ENCODE measurements at places on chromosomes 11 and 22.
A peak's percentile ranks its signal among the peaks of the same experiment; 100 is the strongest.

DNA sequence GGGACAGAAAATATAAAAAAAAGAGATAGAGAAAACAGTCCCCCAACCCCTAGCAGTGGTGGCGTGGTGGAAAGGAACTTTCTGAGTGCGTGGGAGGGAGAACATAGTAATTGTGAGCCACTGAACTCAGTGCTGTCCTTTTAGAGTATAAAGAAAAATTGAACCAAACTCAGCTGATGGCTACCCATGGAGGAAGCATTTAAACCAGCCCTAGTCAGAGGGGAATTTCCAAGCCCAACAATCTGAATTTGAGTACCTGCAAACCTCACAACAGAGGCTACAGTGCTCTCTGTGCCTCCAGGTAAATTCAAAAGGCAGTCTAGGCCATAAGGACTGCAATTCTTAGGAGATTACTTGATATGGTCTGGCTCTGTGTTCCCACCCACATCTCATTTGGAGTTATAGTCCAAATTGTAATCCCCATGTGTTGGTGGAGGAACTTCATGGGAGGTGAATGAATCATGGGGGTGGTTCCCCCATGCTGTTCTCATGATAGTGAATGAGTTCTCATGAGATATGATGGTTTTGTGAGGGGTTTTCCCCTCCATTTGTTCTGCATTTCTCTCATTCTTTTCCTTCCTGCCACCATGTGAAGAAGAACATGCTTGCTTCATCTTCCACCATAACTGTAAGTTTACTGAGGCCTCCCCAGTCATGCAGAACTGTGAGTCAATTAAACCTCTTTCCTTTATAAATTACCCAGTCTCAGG is 687.8 kb downstream of the FAM181B start:
- DNase-seq = no peak

- DNase-seq = no peak
These were observed 84.9 kb upstream of the PRR5 start for GRCh38 chr22:44616882-44617655.

- no peak for DNase-seq
These were observed 47.8 kb upstream of the ALX4 start for GRCh38 chr11:44357711-44358110.

- no peak for DNase-seq
These were observed 660.3 kb downstream of the TBC1D22A start for GRCh38 chr22:47422736-47423135.

DNA sequence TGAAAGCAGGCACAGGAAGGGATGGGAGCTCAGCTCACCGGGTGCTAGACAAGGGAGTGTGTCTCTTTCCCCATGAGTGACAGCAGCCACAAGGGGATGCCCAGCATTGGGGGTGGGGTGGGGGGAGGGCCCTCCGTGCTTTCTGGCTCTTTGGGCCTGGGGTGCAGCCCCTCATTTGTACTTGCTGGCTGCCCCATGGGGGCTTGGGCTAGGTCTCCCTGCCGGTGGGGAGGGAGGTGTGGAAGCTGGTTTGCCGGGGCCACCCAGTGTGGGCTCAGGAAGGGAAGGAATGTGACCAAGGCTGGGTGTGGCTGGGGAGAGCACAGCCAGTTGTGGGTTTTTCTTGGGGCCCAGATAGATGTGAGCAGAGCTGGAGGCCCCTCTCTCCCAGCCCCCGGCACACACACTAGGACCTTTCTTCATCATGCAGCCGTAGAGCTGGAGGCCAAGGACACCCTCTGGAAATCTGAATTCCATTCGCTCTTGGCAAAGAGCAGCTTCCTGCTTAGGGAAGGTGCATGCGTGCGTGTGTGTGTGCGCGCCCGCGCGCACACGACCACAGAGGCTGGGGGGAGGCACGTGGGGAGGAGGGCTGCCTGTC is 25.8 kb downstream of the KCNQ1OT1 start:
- DNase-seq = no peak

DNA sequence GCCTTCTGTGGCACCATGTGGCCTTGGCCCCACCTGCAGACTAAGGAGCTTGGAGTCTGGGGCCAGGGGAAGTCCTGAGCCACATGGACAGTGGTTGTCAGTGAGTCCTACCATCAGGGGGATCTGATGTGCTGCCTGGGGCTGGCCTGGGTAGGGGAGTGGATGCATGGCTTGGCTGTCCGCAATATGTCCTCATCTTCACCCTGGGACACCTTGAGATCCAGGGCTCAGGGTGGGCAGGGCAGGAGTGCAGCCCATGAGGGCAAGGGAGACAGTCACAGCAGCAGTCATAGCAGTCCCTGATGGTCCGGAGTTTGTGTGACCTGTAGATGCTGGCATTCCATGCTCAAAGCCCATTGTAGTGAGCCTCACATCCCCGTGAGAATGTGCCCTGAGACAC is 256.8 kb upstream of the B3GAT1 start:
- no peak for DNase-seq

DNA sequence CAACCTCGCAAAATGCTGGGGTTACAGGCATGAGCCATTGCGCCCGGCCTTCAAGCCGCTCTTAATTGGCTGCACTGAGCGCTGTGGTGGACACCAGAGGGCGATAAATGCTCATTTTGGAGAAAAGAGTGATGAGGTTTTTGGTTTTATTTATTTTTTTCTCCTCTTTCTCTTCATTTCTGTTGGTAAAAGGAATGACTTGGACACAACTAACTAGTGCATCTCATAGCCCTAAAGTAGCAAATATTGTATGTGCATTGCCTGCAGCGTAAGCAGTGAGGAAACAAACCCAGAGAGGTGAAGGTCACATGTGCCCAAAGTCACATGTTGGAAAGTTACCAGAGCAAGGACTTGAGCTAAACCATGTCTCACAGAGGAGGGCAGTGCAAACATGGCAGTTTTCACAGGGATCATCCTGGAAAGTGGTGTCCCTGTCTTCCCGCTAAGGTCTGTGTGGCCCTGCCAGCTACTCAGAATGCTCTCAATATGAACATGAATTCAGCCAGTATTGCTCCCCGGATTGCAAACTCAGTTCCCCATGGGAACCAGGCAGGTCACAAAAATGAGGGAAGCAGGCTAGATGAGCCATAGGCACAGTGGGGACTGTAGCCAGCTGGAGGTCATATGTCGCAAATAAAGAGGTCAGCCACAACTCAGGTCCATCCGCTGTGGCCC is 8.6 kb upstream of the CD82 start:
- no peak for DNase-seq

- DNase-seq = peak; percentile 22
These were observed 15.4 kb downstream of the BAD start for GRCh38 chr11:64268893-64269539.

GRCh38 chr11:64032050-64032449 is 3.7 kb upstream of the FLRT1 start:
- no peak for DNase-seq
